ENCODE measurements at places on chromosomes 3 and 15.

DNA sequence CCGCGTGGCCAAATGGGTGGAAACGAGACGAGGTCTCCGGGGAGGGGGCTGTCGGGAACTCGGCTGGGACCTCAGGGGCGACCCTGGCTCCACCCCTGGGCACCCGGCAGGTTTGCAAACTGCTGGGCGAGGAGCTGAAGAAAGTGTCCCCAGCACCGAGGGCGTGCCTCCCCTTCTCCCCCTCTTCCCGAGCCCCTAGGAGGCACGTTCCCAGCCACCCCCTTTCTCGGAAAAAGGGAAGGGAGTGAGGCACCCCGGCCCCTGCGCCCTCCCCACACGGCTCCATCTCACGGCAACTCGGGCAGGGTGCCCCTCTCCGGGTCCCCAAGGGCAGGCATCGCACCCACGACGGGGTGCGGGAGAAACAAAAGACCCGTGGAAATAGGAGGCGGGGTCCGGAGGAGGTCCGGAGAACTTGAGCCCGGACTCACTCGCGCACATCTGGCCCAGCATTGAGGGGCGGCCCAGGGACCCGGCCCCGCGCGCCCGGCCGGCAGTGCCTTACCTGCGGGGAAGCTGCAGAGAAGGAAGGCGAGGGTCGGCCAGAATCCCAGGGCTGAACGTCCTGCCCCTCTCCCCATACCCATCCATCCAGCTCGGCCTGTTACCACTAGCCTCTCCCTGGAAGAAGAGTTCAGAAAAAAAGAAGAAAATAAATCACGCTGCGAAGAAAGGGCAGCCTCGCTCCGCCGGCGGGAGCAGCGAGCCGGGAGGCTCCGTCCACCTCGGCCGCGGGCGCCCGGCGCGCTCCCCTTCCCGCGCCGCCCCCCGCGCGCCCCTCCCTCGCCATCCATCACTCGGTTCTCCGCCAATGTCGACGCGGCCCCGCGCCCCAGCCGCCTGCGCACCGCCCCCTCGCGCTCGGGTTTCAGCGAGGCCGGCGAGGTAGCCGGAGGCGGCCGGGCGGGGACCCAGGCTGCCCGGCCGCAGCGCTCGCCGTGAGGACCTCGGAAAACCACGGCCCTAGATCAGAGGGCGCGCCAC, 16.3 kb downstream of the RGMA start:
- peak; percentile 29 for DNase-seq

DNA sequence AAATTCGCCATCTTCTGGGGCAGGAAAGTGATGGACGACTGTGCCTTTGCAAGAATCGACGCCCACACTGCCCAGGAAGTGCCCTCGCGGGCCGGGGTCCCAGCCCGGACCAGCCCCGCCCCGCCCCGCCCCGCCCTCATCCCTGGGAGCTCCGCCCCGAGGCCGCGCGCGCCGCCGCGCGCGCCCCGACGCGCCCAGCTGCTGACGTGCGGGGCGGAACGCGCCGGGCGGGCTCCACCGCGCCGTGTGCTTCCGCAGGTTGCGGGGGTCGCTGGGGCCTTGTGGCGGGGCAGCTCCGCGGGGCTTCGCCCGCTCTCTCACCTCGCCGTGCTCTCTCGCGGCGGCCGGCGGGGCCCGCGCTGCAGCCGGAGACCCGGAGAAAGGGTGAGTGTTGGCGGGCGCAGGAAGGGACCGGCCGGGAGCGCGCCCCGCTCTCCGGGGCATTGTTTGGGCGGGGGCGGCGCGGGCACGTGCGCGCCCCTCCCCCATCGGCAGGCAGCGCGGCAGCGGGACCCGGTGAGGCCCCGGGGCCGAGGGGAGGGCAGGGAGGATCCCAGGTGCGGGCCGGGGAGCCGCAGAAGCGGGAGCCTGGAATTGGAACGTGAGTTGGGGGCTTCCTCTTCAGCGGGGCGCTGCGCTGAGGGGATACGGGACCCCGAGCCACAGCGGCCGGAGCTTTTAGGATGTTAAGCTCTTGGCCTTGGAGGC, at the start of gene YEATS2:
Gene YEATS2 (plus strand): TSS at position 188 of the 708 bp plus-strand sequence. CDS start 17,366 bp downstream, outside the sequence.
- peak; percentile 68 for DNase-seq

DNA sequence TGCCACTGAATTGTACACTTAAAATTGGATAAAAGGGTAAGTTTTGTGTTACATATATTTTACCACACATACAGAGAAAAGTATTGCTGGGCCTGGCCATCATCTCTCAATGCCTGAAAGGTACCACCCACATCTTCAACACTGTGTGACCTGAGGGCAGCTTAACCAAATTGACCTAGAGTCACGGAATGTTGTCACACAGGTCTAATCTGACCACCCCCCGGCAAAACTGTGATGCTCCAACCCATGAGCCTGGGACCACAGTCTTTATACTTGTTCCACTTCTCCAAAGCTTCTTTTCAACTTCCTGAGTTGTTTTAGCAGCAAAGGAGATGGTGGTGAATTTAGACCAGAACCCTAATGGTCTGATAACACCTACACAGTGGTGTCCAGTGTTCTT, 210.3 kb upstream of the TPM1 start:
- no peak for DNase-seq

DNA sequence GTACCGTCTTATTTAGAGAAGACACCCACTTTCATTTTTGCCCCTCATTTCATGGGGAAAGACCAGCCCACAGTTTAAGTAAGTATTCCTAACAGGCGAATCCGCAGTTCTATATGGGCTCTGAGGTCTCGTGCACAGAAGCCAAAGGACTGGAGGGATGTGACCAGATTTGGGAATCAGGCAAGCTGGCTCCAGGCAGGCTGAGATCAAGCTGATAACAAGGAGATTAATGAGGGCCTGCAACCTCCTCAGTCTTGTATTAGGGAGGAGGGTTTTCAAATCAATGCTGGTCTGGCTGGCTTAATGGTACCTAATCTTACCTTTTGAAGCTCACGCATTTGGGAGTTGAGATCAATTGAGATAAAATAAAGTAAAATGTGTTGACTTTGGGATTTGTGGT, 15.3 kb downstream of the ST8SIA2 start:
- no peak for DNase-seq

DNA sequence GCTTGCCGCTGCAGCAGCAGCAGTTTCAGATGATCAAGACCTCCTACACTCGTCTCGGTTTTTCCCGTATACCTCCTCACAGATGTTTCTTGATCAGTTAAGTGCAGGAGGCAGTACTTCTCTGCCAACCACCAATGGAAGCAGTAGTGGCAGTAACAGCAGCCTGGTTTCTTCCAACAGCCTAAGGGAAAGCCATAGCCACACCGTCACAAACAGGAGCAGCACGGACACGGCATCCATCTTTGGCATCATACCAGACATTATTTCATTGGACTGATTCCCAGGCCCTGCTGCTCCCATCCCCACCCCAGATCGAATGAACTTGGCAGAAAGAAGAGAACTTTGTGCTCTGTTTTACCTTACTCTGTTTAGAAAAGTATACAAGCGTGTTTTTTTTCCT, 17.6 kb downstream of the CALML4 start:
- peak; percentile 71 for DNase-seq

- no peak for DNase-seq
Observed at GRCh38 chr3:120451806-120452205, 1.0 kb upstream of the FSTL1 start.

- DNase-seq, result no peak
Observed at GRCh38 chr3:129688271-129688895, 81.9 kb upstream of the PLXND1 start.

GRCh38 chr15:93865586-93865985, 365.8 kb upstream of the MCTP2 start:
- DNase-seq, result no peak

GRCh38 chr15:101539492-101539891, 50.0 kb upstream of the PCSK6 start:
- DNase-seq, result no peak

DNA sequence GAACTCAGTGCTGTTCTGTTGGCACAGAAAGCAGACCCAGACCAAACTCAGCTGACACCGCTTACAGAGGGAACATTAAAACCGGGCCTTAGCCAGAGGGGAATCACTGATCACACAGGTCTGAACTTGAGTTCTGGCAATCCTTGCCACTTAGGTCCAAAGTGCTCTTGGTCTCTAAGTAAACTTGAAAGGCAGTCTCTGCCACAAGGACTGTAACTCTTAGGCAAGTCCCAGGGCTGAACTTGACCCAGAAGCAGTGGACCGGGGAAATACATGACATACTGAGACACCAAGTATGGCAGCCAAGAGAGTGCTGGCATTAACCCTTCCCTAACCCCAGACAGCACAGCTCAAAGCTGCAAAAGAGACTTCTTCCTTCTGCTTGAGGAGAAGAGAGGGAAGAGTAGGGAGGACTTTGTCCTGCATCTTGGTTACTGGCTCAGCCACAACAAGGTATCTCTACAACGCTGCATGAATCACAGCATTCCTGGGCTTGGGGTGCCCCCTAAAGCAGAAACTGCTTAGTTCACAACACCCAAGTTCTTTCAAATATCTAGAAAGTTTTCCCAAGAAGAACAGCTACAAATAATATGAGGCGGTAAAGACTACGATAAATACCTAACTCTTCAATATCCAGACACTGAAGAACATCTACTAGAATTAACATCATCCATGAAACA, 32.5 kb downstream of the NAALADL2 start:
- no peak for DNase-seq

DNA sequence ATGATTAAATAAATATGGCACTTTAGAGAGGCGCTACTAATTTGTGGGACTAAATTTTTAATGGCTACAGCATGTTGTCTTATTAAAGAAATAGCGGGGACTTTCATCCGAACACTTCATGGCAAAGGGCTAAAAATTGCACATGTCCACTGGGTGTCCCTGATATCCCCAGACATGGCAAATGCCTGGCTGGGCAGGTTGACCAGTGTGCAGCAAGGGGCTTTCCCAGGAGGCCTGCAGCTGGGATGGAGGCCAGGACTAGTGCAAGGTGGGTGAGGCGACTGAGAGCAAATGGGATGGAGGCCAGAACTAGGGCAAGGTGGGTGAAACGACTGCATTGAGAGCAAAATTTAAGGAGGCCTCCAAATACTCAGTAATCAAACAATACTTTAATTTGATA, 167.4 kb upstream of the SMAD3 start:
- no peak for DNase-seq

DNA sequence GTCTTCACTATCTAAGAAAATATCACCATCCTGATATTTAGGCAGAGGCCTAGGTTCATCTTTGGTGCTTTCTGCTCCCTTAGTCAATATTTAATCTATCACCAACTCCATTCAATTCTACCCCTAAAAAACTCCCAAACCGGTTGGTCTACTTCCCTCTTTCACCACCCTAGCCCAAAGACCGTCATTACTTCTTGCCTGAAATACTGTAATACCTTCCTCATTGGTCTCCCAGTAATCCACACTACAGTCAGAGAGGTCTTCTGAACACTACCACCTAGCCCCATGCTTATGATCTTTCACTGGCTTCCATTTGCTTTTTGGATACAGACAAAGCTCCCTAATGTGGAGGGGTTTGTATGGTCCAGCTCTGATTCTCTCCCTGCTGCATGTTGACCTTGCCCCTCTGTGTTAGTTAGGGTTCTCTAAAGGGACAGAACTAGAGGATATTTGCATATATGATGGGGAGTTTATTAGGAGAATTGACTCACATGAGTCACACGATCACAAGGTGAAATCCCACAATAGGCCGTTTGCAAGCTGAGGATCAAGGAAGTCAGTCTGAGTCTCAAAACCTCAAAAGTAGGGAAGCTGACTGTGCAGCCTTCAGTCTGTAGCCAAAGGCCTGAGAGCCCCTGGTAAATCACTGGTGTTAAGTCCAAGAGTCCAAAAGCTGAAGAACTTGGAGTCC, 36.4 kb upstream of the ATP2C1 start:
- no peak for DNase-seq

GRCh38 chr3:149273096-149273751, 51.6 kb upstream of the CP start:
- DNase-seq, result peak; percentile 87

- no peak for DNase-seq
Observed at GRCh38 chr15:91892436-91892835, 38.9 kb downstream of the SLCO3A1 start.

DNA sequence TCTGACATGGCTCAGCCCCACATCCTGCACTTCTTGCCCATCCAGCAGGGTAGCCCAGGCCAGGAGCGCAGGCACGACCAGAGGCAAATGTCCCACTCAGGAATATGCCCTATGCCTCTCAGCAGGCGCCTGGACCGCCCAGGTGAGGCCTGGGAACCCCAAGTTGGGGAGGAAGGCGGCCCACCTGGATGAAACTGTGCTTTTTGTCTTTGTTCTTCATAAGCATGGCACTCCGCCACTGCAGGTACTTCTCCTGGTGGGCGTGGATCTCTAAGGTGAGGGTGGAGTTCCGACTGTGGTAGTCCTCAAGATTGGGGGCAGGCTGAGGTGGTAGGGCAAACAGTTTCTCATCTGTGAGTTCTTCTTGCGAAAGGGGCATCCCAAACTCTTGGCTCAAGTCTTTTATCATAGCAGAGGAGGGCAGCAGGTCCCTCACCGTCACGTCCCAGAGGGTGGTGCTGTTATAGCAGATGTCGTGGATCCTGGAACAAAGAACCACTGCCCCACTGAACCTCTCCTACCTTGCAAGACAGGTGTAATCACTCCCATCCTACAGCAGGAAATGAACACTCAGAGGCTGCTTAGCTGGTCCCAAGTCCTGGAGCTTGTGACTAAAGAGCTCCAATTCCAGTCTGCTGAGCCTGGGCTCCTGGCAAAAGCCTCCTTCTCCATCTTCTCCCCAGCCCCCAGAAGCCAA, 53.2 kb downstream of the ACAD9 start:
- no peak for DNase-seq

- no peak for DNase-seq
Observed at GRCh38 chr3:53716998-53717397, 129.2 kb downstream of the CHDH start.

DNA sequence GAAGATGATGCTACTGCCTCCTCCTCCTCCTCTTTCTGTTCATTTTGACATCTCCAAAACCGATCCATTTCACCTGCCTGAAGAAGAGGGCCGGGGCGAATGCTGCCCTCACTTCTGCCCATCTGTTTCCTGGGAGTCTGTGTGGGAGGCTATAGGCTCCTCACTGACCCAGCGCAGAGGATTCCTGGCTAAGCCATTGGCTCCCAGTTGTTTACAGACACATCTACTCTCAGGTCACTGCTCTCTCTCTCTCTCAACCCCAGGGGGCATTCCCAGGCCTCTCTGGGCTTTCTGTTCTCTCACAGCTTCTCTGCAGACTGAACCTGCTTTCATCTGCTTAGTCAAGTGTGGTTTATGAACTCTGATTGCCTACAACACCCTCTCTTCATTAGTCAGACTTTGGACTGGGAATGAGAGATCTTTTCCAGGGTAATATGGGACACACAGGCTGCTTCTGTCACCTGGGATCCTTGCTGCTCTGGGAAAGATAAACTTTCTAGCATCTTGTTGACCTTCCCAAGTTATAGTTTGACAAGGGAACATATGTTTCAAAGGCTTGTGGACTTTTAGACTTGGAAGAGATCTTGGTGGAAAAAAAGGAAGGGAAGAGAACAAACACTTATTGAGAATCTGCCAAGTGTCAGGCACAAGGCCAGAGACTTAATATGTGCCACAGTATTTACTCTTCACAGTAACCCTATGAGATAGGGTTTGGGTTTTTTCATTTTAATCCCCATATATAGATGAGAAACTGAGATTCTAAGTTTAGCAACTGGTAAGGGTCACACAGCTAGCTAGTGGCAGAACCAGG, 30.2 kb upstream of the USP3 start:
- DNase-seq, result peak; percentile 83

- DNase-seq, result peak; percentile 70
Observed at GRCh38 chr3:115666920-115667737, 43.8 kb downstream of the GAP43 start.

- peak; percentile 78 for DNase-seq
Observed at GRCh38 chr3:151766454-151766853, 32.7 kb downstream of the AADACL2 start.

- no peak for DNase-seq
Observed at GRCh38 chr15:100500226-100500990, 28.3 kb downstream of the CERS3 start.

- DNase-seq, result no peak
Observed at GRCh38 chr15:59419170-59419569, 18.8 kb upstream of the FAM81A start.

Data from LHCN-M2 (cell line).